Eye (tissue), 1 donor: ENCODE measurements at places on chromosomes 5 and 9.
A peak's percentile ranks its signal among the peaks of the same experiment; 100 is the strongest.

DNA sequence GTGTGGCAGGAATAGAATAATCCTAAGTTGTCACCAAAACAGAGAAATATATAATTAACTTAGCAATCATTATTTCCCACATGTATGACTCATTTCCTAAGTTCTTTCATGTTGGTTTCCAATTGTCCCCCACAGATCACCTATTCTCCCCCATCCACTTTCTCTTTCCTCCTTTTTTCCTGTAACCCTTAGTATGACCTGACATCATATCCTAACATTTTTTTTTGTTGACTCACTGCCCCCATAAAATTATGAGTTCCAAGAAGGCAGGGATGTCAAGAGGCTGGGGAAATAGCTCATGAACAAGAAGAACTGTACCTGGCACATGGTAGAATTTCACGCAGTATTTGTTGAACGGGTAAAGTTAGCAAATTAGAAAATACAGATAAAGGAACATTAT is 186.7 kb downstream of the DCP2 start:
- no peak for DNase-seq

GRCh38 chr9:38443597-38443996 is 19.3 kb upstream of the IGFBPL1 start:
- no peak for DNase-seq

GRCh38 chr9:20513126-20513913 is 109.0 kb downstream of the MLLT3 start:
- DNase-seq: no peak

DNA sequence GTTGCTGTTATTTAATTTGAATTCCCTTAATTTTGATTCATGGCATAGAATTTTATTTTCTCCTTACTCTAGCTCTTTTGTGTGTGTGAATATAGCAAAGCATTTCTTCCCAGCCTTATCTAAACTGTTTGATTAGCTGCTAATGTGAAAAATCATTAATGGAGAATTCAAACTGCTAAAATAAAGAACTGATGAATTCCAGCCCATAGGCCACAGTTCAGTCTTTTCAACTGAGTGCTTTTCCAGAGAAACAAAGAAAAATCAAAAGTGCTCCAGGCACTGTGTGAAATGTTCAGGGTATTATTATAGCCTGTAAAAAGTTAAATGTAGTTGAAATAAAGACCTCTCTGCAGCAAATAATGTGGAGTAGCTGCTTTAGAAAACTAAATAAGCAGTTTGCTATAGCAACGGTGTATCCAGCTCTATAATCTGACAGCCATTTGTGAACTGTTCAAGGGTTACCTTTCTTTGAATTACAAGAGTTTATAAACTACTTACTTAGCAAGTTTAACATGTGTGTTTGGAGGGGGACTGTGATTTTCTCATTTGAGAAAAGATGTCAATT is 123.8 kb downstream of the GIN1 start:
- no peak for DNase-seq

DNA sequence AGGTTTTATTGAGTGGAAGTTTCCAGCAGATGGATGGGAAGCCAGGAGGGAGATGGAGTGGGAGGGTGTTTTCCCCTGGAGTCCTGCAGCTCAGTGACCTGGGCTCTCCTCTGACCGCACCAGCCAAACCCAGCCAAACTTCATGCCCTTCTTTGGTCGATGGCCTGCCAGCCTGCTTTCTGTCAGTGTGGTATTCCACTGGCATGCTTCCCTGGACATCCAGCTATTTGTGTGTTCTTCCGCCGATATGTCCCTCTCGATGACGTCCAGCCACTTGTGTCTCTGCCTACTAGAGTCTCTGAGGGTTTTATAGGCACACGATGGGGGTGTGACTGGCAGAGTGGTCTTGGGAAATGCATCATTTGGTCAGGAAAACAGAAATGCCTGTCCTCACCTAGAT is 33.8 kb downstream of the GPBP1 start:
- DNase-seq: no peak

DNA sequence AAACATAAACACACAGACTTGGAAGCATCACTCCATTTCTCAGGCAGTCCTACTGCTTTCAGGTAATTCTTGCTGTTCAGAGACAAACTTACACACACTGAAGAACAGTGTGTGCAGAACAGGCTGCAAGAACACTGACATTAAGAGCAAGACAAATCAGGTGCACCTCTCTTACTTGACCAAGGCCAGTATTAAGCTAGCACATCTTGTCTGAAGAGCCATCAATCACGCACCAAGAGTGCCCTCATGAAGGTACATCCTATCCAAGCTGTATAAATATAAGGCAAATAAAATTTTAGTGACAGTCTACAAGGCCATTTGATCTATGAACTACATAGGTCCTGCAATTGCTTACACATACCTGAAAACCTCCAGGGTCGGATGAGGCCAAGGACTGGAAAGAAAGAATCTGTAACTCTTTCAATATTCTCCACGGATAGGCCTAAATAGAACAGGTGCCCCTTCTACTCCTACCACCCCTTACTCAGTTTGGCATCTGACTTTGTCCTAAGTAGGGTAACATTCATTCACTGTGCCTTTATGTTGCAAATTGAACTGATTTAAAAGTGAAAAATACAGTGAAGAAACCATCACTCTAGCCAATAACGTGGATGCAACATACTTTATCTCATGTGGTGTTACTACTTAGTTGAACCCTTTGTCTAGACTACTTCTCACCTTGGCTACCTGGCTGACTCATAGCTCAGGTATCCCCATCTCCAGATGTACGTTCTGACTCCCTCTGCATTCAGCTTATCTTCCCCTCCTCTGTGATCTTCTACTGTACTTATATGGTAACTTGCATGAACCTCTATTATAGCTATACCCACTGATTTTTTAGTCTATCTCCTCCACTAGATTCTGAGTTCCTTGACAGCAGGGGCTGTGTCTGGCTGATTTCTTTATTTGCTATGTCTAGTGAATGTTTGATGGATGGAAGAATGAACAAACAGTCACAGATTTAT is 256.3 kb downstream of the KIAA0825 start:
- DNase-seq: no peak

DNA sequence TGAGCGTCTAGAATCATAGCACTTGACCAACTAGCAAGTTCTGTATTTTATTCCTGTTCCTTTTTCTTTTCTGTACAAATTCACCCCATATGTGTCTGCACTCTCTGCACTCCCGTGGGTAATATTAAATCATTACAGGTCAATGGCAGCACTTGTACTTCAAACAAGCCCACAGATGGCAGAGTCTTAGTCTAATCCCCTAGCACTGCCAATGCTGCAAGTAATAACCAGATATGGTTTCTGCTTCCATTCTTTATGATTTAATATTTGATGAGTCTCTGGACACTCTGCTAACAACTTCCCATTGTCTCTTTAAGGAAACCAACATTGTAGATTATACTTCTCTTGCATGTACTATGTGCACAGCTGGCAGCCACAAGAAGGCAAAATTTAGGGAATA is 343.8 kb upstream of the CHD1 start:
- DNase-seq: peak; percentile 50

GRCh38 chr9:16413509-16414016 is 456.9 kb downstream of the BNC2 start:
- DNase-seq: no peak

DNA sequence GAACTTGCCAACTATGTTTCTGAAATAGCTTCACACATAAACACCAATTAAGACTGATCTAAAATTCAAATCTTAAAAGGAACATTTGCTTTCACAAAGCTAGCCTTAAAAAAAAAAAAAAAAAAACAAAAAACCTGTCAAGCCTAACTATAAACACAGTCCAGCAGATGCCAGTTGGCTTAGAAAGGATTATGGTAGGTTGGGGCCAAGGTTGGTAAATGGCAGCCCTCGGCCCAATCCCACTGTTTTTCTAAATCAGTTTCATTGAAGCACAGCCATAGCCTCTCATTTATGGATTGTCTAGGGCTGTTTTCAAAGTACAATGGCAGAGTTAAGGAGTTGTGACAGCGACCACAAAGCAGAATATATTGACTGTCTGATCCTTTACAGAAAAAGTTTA is 75.7 kb upstream of the FRRS1L start:
- DNase-seq: no peak

- DNase-seq: no peak
Observed at GRCh38 chr9:14323985-14324650, 10.2 kb upstream of the NFIB start.
